ENCODE measurements at places on chromosomes 1 and 21.

- DNase-seq = no peak
Observed at GRCh38 chr1:2301607-2302291, 73.6 kb downstream of the SKI start.

DNA sequence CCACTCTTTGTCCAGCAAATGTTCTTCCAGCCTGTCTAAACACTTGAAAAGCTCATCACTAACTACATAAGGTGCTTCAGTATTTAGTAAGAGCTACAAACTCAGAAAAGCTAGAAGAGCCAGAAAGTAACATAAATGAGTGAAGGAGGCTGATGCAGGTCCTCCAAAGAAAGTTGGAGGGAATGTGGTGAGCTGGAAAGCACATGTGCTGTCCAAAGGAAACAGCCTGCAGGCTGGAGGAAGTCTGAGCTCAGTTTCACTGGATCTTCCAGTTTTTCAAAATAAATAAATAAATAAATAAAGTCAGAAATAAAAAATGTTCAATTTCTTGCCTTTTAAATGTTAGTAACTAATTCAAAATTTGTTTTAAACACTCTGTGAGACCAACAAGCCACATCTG, 25.5 kb downstream of the ZC3H11B start:
- peak; percentile 46 for DNase-seq

GRCh38 chr21:43303275-43304178, 123.4 kb downstream of the SIK1 start:
- DNase-seq = no peak

GRCh38 chr1:208569181-208569580, 325.0 kb upstream of the PLXNA2 start:
- no peak for DNase-seq
